ENCODE measurements at places on chromosomes 7 and 10. TPM values are rescaled to one million over a fixed set of nuclear protein-coding genes. Genes with fewer than 3 reads are reported as not detected.

MASTL gene
- total RNA-seq: 11.8 TPM

GNAT3 gene
- total RNA-seq: not detected

KCNIP2 gene
- total RNA-seq: 6.8 TPM

MICALL2 gene
- 21.1 TPM for total RNA-seq

GRCh38 chr7:5421714-5422395 is 1.8 kb downstream of the TNRC18 start:
- no peak for DNase-seq
- H3K36me3 ChIP-seq: no peaks in the 10 kb centered on the region
- peaks cover 23% of the 10 kb centered on the region for H3K4me1 ChIP-seq
- H3K4me3 ChIP-seq: peak overlapping the region; percentile 89
- H3K27me3 ChIP-seq: no peaks in the 10 kb centered on the region

- no peak overlapping the region for H3K4me3 ChIP-seq
- DNase-seq: no peak
- peaks cover 3% of the 10 kb centered on the region for H3K27me3 ChIP-seq
- H3K4me1 ChIP-seq: no peaks in the 10 kb centered on the region
- no peaks in the 10 kb centered on the region for H3K36me3 ChIP-seq
These were observed 88.3 kb upstream of the ACBD5 start for GRCh38 chr10:27328946-27329345.

DNA sequence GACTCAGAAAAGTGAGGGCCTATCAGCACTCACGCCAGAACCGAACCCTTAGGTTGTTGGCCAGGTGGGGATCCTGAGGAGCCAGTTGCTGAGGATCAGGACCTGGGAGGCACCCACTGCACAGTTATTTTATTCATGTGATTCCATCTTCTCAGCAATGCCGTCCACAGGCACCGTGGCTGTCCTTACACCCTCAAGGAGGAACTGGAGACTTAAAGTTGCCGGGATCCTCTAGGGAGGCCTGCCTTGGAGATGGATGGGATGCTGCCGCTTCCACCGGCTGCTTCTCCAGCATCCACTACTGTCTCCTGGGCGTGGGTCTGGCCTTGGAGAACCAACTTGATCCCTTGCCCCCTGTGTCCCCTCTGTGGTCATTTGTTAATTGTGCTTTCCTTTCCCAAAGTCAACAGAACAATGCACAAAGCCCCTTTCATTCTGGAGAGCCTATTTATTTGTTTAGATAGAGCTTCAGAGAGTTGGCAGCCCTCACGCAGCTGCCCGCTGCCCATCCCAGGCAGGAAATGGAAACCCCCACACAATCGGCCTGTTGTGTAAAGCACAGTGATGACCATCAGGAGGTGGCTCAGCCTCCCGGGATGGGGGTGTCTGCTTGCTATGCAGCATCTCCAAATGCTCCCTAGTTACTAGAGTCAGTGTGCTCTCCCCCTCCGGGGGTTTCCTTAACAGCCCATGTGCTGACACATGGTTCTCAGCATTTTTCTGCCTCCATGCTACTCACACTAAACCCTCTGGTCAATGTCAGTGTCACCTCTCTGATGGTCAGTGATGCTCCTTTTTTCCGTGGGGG is 52.9 kb upstream of the IGFBP3 start:
- peaks cover 19% of the 10 kb centered on the region for H3K4me1 ChIP-seq
- peak overlapping the region; percentile 12 for H3K27ac ChIP-seq
- peaks cover 7% of the 10 kb centered on the region for H3K36me3 ChIP-seq

DNA sequence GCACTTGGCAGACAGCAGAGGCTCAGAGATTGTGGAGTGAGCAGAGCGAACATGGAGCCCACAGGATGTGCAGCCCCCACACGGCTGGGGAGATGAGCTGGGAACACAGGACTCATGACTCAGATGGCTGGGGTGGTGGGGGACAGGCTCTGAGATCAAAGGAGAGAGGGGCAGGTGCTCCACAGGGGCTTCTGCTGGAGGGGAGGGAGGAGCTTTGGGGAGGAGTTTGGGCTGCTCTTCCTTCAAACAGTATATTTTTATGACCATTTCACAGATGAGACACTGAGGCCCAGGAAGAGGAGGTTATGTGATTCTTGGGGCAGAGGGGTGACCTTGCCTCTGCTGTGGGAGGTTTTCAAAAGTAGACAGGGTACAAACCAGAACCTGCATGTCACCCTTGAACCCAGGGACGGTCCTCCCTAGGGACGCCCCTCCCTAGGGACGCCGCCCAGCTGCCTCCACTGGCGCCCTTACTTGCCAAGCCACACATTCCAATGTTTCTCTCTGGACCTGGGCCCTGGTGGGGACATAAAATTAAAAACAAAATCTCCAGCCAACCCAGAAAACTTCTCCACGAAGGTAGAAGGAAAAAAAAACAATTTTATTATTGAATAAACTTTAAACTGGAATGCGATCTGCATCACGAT is 981 bp upstream of the CRYGN start:
- no peaks in the 10 kb centered on the region for H3K27me3 ChIP-seq
- H3K27ac ChIP-seq: peak overlapping the region; percentile 96
- H3K4me3 ChIP-seq: peak overlapping the region; percentile 54
- DNase-seq: no peak
- no peaks in the 10 kb centered on the region for H3K36me3 ChIP-seq

DNA sequence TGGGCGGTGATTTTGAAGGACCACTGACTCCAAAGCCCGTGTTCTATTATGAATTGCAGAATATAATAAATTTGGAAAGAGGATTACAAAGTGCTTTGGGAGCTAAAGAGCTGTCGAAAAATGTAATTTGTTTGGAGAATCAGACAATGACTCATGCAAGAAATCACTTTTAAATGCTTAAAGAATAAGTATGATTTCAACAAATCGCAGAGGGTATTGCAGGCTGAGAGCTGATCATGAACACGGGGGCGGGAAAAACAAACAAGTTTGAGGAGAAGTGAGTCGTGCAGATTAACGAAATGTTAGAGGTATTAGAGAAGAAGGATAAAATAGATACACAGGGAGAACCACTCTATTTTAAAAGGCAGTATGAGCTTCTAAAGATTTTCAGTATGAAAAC is 4.9 kb upstream of the HACD1 start:
- H3K4me3 ChIP-seq: no peak overlapping the region
- no peak overlapping the region for H3K27ac ChIP-seq
- H3K36me3 ChIP-seq: no peaks in the 10 kb centered on the region
- peaks cover 4% of the 10 kb centered on the region for H3K4me1 ChIP-seq
- no peak for DNase-seq

- H3K4me1 ChIP-seq: peaks cover 6% of the 10 kb centered on the region
- H3K27ac ChIP-seq: no peak overlapping the region
- peaks cover 20% of the 10 kb centered on the region for H3K36me3 ChIP-seq
- peaks cover 4% of the 10 kb centered on the region for H3K27me3 ChIP-seq
- no peak overlapping the region for H3K4me3 ChIP-seq
These were observed 32.2 kb downstream of the SLC16A12 start for GRCh38 chr10:89503151-89503550.

DNA sequence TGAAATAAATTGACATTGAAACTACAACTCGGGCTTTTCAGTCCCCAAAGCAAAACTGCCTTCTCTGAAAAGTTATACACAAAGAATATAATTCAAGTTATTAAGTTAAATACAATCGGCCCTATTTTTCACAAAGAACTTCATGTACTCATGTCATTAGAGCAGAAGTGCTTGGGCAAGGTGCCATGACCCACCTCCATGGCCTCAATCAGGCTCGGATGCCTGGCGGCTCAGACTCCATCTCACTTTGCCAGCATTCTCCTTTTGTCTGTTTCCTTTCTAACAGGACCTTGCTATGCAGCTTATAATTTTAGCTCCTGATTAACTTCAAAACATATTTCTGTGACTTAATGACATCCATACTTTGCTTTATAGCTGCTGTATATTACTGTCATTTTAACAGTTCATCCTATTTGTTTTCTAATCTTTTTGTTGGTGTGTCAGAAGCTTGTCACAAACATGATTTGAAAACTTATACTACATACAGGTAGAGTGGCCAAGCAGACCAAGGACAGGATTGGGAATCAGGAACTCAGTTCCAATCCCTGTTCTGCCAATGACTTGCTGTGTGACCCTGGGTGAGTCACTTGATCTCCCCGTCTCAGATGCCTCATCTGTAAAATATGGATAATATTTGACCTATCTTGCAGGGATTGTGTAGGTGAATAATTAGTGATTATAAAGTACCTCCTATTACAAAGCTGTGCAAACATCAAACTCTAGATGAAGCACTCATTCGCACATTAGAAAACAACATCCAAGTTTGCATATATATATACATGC is 60.8 kb upstream of the ITGA8 start:
- H3K27me3 ChIP-seq: no peaks in the 10 kb centered on the region
- H3K36me3 ChIP-seq: peaks cover 45% of the 10 kb centered on the region
- H3K4me3 ChIP-seq: no peak overlapping the region
- no peak overlapping the region for H3K27ac ChIP-seq
- no peak for DNase-seq

GRCh38 chr10:121522831-121523230 is 75.4 kb downstream of the FGFR2 start:
- peaks cover 54% of the 10 kb centered on the region for H3K4me1 ChIP-seq
- DNase-seq: no peak
- H3K4me3 ChIP-seq: no peak overlapping the region
- H3K36me3 ChIP-seq: peaks cover 42% of the 10 kb centered on the region
- no peaks in the 10 kb centered on the region for H3K27me3 ChIP-seq
- H3K27ac ChIP-seq: no peak overlapping the region

DNA sequence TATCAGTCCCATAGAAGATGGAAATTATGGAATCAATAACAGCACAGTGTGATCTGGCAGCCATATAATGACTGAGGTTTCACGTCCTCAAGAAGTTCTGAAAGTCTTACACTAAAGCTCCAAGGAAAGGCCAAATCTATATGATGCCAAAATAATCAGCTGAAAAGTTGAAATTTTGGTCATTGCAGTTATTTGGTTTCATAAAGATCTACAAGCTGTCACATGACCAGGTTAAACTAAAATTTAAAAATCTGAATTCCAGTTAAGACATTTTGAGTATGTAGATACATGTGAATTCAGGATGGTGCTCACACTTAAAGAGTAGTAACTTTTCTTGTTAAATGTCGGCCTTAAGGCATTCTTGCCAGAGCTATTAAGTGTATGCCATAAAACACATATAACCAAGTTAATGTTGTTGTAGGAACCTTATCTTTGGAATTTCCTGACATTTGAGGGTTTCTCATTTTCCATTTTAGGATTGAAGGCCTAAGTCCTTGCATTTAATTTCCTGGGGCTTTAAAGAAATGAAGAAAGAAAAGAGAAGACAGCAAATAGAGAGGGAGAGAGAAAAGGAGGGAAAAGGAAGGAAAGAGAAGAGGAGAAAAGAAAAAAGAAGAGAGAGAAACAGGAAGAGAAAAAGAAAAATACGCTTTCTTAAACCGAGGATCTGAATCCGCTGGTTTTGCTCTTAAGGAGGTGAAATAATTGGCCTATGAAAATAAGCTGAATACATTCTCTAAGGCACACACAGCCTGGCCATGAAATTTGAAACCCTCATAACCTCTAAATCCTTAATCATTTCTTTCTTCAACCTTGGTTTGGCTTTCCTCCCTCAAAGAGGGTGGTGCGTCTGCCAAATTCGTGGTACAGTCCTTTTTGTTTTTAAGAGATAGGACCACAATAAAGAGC is 43.8 kb downstream of the DENND2A start:
- peak overlapping the region; percentile 15 for H3K4me3 ChIP-seq
- peak overlapping the region; percentile 97 for H3K27ac ChIP-seq
- peaks cover 9% of the 10 kb centered on the region for H3K36me3 ChIP-seq
- DNase-seq: no peak
- peaks cover 22% of the 10 kb centered on the region for H3K4me1 ChIP-seq
- H3K27me3 ChIP-seq: no peaks in the 10 kb centered on the region

DNA sequence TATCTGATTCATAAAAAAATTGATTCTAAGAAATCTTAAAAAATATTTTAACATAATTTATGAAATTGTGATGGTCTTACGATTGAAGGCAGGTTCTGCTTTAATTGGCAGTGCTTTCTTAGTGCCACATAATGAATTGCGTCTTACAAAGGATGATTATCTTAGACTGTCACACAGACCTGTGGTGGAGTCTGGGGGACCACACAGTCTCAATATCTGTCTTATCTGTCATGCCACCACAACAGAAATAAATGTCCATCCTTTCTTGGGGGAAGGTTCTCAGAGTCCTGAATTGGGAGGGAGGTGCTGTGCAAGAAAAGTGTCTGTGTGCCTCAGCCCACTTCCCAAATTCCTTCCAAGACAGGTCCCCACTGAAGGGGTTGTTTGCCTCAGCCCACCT is 34.0 kb downstream of the ZDHHC6 start:
- H3K4me3 ChIP-seq: no peak overlapping the region
- DNase-seq: no peak
- H3K27ac ChIP-seq: no peak overlapping the region
